Tibial nerve (tissue), 4 donors: ENCODE measurements at places on chromosomes 2 and 18.

GRCh38 chr18:39453882-39454281 is 1888.3 kb upstream of the CELF4 start:
- DNase-seq: no peak
- H3K27ac ChIP-seq: peak overlapping the region; percentile 55
- no peak overlapping the region for H3K4me3 ChIP-seq
- no peaks in the 10 kb centered on the region for H3K36me3 ChIP-seq
- H3K4me1 ChIP-seq: peaks cover 28% of the 10 kb centered on the region

DNA sequence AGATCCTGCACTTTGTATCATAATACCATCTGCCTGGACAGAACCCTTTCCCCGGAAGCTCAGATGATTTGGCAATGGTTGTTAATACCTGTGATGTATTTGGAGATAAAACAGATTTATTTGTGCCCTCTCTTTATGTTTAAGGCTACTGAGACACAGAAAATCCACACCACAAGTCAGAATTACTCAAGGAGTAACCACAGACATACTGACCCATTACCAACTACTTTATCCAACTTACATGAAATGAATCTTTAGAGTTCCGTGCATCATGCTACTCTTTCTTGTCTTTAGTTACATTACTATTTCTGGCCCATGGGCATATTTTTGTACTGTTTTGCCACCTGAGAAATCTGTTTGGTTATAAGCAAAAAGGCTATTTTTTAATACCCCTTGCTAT is 384.0 kb downstream of the STK39 start:
- no peaks in the 10 kb centered on the region for H3K36me3 ChIP-seq
- DNase-seq: no peak
- H3K27ac ChIP-seq: no peak overlapping the region
- H3K4me3 ChIP-seq: no peak overlapping the region
- peaks cover 4% of the 10 kb centered on the region for H3K4me1 ChIP-seq
- H3K27me3 ChIP-seq: no peaks in the 10 kb centered on the region

GRCh38 chr2:20304411-20304810 is 46.2 kb downstream of the PUM2 start:
- peaks cover 4% of the 10 kb centered on the region for H3K36me3 ChIP-seq
- no peaks in the 10 kb centered on the region for H3K4me1 ChIP-seq
- no peak overlapping the region for H3K27ac ChIP-seq
- H3K4me3 ChIP-seq: no peak overlapping the region
- DNase-seq: no peak

DNA sequence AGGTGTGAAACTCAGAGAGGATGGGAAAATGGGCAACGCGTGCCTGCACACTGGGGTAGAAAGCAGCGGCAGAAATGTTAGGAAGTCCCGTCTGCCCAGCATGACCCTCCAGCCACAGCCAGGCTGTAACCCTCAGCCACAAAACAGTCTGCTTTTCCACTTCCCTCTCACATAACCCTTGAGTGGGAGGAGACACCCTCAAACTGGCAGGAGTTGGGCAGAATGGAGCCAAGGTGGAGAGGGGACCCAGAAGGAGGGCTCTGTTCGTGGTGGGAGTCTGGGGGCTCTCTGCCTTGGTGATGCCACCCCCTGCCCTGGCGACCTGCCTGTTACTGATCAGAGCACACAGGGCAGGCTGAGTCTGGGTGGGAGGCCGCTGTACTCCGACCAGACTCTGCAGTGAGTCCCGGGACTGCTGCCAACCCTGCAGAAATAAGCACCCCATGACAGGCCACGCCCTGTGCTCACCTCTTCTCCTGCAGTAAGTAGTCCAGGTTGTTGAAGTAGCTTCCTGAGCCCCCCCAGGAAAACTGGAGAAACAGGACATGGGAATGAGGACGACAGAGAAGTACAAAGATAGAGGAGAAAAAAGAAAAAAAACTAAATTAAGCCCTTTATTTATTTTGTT is 16.0 kb downstream of the FAM178B start:
- no peaks in the 10 kb centered on the region for H3K27me3 ChIP-seq
- H3K4me1 ChIP-seq: peaks cover 9% of the 10 kb centered on the region
- H3K4me3 ChIP-seq: no peak overlapping the region
- no peak for DNase-seq
- no peaks in the 10 kb centered on the region for H3K36me3 ChIP-seq

DNA sequence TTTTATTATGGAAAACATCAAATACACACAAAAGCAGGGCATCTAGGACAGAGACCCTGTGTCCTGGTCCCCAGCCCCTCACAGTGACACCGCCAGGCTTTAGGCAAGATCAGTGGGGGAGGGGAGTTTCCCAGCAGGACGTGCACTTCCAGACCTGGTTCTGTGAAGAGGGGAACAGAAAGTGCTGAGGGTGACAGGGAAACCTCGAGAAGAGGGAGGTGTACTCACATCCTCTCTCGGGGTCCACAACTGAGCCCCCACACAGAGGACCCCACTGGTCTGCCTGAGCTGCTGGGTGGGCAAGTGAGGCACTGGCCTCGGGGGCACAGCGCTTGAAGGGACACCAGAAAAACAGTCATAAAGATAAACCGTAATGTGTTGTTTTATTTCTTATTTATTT is 4.4 kb upstream of the GPR35 start:
- no peaks in the 10 kb centered on the region for H3K27me3 ChIP-seq
- H3K4me3 ChIP-seq: no peak overlapping the region
- H3K36me3 ChIP-seq: peaks cover 14% of the 10 kb centered on the region
- no peak overlapping the region for H3K27ac ChIP-seq

GRCh38 chr2:159010340-159010739 is 41.9 kb downstream of the TANC1 start:
- no peaks in the 10 kb centered on the region for H3K4me1 ChIP-seq
- no peak overlapping the region for H3K27ac ChIP-seq
- no peak for DNase-seq
- H3K27me3 ChIP-seq: no peaks in the 10 kb centered on the region

DNA sequence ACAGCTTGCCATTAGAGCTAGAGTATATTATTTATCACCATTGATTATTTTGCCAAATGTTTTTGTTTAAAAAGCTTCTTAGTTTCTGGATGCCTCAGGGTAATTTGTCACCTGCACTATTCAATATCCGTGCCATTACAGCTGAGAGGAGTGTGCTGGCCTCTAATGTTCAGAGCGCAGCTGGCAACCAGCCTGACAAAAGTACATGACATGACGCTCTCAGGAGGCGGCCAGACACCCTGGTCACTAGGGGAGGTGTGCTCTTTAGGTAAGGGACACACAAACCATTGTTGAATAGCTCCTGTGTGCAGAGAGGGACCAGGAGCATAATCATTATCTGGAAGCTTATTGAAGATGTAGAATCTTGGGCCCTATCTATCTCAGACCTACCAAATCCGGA is 20.3 kb downstream of the LIMS1 start:
- no peaks in the 10 kb centered on the region for H3K36me3 ChIP-seq
- H3K27ac ChIP-seq: no peak overlapping the region
- no peaks in the 10 kb centered on the region for H3K27me3 ChIP-seq

DNA sequence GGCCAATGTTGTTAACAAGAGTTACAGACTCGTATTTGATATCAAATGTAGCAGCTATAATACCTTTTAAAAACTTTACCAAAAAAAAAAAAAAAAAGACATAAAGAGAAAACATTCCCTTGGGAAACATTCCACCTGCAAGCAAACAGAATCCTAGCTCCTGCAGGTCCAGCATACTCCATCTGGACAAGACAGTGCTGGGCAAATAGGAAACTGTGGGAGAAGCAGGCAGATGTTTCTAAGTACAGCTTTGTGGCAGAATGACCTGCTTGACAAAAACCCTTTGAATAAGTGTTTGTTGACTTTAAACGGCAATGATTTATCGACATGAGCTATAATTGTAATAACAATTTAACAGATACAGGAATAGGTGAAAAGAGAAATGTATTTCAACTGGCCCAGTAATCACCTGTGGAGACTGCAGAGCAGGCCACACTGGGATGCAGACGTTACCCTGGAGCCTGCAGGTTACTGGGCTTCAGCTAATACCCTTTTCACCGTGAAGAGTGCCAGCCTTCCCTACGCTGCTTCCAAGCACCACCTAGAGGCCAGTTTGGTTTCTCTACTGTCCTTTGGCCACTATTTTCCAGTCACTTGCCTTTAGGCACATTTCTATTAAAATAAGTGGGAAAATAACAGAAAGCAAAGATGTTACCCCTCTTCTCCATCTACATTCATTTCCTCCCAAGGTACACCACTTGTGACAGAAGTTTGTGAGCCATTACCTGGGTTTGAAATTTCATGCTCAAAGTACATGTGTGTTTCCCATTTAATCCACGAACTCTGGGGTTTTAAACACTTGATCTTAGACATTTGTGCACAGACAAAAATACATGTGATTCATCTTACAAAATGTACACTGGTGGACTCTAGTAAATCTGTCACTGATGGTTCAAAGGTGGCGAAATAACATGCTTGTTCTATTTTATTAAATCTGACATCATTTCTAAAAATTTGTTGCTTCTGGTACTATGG is 96.9 kb upstream of the ZNF397 start:
- H3K36me3 ChIP-seq: no peaks in the 10 kb centered on the region
- no peaks in the 10 kb centered on the region for H3K27me3 ChIP-seq
- DNase-seq: no peak
- H3K4me3 ChIP-seq: no peak overlapping the region
- no peaks in the 10 kb centered on the region for H3K4me1 ChIP-seq
- H3K27ac ChIP-seq: no peak overlapping the region

GRCh38 chr2:224532441-224532840 is 52.7 kb downstream of the CUL3 start:
- peaks cover 22% of the 10 kb centered on the region for H3K36me3 ChIP-seq
- no peaks in the 10 kb centered on the region for H3K27me3 ChIP-seq
- no peak for DNase-seq
- H3K4me3 ChIP-seq: no peak overlapping the region
- H3K27ac ChIP-seq: no peak overlapping the region
- peaks cover 2% of the 10 kb centered on the region for H3K4me1 ChIP-seq

DNA sequence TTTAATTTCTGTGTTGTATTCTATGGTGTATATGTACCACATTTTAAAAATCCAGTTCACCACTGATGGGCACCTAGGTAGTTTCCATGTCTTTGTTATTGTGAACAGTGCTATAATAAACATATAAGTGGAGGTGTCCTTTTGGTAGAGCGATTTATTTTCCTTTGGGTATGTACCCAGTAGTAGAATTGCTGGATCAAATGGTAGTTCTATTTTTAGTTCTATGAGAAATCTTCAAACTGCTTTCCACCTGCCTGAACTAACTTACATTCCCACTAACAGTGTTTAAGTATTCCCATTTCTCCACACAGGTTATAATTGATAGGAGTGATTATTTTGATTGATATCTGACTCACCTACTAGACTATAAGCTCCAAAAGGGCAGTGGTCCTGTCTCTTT is 148.2 kb downstream of the BABAM2 start:
- H3K27me3 ChIP-seq: no peaks in the 10 kb centered on the region
- no peak overlapping the region for H3K4me3 ChIP-seq
- H3K4me1 ChIP-seq: no peaks in the 10 kb centered on the region
- no peaks in the 10 kb centered on the region for H3K36me3 ChIP-seq

GRCh38 chr2:197628043-197628500 is 47.3 kb downstream of the RFTN2 start:
- H3K27me3 ChIP-seq: no peaks in the 10 kb centered on the region
- H3K4me1 ChIP-seq: peaks cover 3% of the 10 kb centered on the region
- peak overlapping the region; percentile 92 for H3K27ac ChIP-seq
- no peaks in the 10 kb centered on the region for H3K36me3 ChIP-seq

DNA sequence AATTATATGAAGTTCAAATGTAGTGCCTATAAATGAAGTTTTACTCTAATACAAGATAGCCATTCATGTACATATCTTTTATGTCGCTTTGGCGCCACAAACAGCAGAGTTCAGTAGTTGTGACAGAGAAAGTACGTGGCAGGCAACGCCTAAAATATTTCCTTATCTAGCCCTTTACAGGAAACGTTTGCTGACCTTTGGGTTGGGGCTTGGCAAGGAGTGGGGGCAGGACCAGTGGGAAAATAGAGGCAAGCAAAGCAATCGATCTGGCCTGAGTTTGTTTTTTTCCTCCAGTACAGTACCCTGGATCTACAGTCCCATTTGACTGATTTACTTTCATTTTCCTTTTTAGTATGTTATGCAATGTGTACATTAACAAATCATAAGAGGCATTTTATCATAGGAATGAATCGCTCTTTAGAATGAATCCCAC is 13.1 kb downstream of the CCDC68 start:
- no peaks in the 10 kb centered on the region for H3K27me3 ChIP-seq
- peak overlapping the region; percentile 45 for H3K4me3 ChIP-seq
- H3K27ac ChIP-seq: no peak overlapping the region

DNA sequence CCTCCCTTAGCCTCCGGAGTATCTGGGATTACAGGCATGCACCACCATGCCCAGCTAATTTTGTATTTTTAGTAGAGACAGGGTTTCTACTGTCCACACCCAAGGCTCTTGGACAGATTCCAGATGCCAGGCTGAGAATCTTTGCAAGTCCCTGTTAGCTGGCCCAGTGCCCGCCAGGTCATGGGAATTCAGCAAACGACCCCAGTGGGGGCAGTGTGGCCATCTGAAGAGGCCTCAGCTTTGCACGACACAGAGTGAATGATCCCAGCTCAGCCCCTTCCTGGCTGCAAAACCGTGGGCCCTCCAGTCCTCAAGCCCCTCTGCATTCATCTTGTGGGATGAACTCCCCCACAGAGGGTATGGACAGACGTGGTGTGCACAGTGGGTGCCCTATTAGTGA is 179.5 kb upstream of the ID2 start:
- no peak overlapping the region for H3K27ac ChIP-seq
- no peak overlapping the region for H3K4me3 ChIP-seq
- no peaks in the 10 kb centered on the region for H3K36me3 ChIP-seq
- no peak for DNase-seq

DNA sequence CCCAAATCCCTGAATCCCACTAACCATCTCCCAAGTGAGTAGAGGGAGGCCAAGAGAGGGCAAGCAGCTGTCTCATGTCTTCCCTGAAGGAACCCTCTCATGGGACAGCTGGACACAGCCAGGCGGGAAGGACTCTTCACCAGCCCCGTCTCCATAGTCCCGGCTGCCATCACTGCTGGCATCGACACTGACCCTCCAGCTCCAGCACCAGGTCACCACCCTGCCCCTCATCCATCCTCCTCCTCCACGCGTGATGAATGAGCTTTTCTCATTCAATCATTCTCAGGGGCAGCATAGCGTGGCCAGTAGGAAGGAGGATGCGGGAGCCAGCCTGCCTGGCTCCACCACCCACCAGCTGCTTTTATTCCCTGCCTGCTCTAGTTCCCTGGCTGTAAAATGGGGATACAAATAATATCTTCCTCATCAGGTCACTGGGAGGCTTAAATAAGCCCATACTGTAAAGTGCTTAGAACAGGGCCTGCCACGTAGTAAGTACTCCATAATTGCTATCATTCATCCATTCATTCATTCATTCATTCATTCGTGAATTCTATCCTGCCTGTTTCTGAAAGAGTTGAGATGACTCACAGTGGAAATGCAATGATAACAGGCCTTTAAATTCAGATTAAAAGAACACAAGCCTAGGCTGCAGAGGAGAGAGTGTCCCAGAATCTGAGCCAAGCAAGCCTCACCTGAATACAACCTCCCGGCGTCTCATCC is 30.5 kb upstream of the FOSL2 start:
- no peaks in the 10 kb centered on the region for H3K36me3 ChIP-seq
- DNase-seq: no peak
- peak overlapping the region; percentile 38 for H3K27ac ChIP-seq
- no peaks in the 10 kb centered on the region for H3K27me3 ChIP-seq
- H3K4me1 ChIP-seq: peaks cover 10% of the 10 kb centered on the region

- no peaks in the 10 kb centered on the region for H3K36me3 ChIP-seq
- H3K4me3 ChIP-seq: no peak overlapping the region
- H3K27ac ChIP-seq: no peak overlapping the region
- H3K4me1 ChIP-seq: peaks cover 8% of the 10 kb centered on the region
Observed at GRCh38 chr2:71223767-71224333, 3.1 kb downstream of the PAIP2B start.

- H3K36me3 ChIP-seq: no peaks in the 10 kb centered on the region
- no peaks in the 10 kb centered on the region for H3K27me3 ChIP-seq
- no peak for DNase-seq
- H3K4me1 ChIP-seq: no peaks in the 10 kb centered on the region
Observed at GRCh38 chr2:184765112-184765895, 167.0 kb downstream of the ZNF804A start.
